NCI-H1105 (cell line): ENCODE measurements at places on chromosomes 4 and X.

GRCh38 chr4:10160281-10160856 lies 43.8 kb upstream of the WDR1 start:
- no peak for DNase-seq

DNA sequence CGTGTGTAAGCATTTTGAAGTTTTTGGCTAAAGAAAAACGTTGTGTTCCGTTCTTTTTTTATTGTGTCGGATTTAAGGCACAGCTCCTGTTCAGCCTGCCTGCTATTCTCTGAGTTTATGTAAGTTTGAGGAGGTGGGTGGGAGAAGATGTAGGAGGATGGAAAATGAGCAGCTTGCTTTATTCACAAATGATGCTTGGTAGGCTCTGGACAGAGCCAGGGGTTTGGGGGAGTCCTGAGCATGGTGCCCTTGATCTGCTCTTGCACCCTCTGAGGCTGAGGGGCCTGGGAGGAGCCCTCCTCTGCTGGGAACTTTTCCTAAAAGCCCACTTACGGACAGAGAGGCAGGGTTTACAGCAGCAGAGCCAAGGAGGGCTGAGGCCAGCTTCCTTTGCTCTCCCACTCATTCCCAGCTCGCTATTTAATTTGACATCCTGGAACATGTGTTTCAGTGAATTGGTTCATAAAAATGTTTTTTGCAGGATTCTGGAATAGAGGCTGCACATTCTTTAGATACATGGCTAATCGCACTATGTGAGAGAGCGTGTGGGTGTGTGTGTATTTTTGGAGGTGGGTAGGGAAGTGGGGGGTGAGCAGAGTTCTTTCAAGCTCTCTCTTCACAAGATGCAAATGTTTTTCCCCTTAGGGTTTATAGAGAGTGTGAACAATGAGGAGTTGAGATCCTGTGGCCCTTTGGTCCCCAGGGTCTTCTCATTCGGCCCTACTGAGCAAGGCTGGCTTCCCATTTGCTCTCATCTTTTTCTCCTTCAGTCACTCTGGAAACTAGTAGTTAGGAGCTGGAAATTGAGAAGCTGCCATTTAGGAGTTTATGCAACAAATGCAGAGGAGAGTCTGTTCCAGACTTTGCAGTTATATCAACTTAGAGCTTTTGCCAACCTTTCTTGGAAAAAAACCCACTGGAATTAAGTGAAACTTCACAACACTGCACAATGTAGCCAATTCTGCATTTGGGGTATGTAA lies 32.1 kb downstream of the TMEM131L start:
- no peak for DNase-seq

GRCh38 chrX:140933874-140934655 lies 68.3 kb upstream of the SPANXB1 start:
- DNase-seq, result no peak

DNA sequence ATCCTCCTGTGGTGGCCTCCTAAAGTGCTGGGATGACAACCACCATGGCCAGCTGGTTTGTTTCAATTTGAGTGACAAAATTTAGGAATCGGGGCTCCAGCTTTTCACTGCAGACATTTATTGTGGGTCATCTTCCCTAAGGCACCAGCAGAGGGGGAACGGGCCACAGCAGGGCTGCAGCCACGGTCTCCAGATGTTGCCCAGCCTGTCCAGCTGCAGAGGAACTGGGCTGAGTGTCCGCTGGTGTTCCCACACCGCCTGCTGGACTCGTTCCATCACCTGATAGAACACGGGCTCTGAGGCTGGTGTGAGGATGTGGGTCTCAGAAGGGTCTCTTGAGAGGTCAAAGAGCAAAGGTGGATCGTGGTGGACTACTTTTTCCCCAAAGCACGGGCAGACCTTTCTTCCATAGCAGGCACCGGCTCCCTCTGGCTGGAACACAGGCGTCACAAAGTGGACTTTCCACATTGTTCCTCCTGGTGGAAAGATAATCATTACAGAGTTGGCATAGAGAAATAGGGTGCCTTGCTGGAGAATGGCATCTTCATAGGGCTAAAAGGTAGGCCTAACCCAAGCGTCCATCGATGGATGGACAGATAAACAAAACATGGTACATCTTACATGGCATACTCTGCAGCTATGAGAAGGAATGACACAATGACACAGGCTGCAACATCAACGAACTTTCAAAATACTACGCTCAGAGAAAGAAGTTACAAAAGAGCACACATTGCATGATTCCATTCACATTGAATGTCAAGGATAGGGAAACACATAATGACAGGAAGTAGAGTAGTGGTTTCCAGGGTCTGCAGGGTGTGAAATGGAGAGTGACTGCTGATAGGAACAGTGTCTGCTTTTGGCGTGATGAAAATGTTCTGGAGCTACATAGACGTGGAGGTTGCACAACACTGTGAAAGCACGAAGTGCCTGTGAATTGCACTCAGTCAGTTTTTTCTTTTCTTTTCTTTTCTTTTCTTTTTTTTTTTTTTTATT lies 5.9 kb upstream of the ARSD start:
- no peak for DNase-seq

- DNase-seq, result no peak
These were observed 67.2 kb downstream of the TMPRSS11F start for GRCh38 chr4:68062501-68062900.

DNA sequence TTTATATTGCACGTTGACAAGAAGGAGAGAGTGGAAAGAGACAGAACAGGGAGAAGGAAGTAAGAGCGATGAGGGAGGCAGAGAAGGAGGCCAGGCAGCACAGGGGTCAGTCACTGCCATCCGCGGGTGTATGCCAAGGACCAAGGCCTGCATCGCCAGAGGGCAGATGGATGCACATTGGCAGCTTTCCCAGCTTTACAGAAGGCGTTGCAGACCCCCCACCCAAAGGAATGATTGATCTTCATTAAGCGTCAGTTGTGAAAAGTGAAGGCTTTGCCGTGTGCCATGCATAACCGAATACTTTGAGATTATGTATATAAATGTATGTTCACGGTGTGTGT lies 21.6 kb downstream of the PIGG start:
- no peak for DNase-seq

DNA sequence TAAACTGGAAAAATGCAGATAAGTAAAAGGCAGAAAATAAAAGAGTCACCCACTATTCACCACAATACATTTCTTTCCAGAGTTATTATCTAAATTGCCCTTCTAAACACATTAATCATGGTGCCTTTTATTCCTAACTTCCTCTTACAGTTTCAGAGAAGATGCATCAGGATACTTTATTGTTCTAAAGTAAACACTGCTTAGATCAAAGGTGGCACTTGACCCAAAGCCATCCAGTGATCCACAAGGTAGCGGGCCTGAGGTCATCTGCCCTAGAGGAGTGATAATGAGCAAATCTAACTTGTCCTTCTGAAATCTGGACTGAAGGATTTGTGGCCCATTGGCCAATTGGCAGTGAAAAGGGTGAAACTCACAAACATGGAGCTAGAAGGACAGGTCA lies 12.0 kb upstream of the TMEM154 start:
- DNase-seq, result no peak
